ENCODE measurements at places on chromosomes 2 and 18.

DNA sequence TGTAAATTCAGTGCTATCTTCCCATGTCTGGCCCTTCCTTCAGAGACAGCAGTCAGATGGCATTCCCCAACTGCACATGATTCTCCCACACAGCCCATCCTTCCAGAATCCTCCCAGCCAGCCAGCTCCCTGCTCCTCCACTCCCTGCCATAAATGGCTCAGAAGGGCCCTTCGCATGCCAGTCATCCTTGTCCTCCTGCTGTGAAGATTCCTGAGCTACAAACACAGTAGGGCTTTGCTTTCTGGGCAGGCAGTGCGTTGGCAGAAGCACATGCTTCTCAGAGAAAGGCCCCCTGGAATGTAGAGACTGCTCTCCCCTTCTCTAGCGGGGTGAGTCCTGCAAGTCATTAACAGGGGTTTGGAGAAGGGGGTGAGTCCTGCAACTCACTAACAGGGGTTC, 71.9 kb downstream of the TEX51 start:
- no peak for DNase-seq

- no peak for DNase-seq
Observed at GRCh38 chr2:184336688-184337087, 261.6 kb upstream of the ZNF804A start.

- no peak for DNase-seq
Observed at GRCh38 chr2:111171337-111171930, 50.7 kb downstream of the BCL2L11 start.

DNA sequence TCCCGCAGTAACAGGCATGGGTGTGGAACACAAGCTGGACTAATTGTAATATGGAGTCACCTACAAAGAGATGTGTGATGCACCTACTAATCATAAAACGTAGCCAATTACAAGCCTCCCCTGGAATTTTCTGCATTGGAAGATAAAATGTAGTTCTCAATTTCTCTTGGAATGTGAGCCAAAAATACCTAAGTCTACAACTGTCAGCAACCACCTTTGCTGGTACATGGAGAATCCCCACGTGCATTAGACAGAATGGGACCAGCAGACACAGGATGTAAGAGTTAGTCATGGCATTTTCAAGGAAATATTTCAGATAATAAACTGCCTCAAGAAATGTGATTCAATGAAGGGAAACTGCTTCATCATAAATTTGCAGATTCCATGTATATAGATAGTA, 85.6 kb upstream of the DCC start:
- DNase-seq: no peak

DNA sequence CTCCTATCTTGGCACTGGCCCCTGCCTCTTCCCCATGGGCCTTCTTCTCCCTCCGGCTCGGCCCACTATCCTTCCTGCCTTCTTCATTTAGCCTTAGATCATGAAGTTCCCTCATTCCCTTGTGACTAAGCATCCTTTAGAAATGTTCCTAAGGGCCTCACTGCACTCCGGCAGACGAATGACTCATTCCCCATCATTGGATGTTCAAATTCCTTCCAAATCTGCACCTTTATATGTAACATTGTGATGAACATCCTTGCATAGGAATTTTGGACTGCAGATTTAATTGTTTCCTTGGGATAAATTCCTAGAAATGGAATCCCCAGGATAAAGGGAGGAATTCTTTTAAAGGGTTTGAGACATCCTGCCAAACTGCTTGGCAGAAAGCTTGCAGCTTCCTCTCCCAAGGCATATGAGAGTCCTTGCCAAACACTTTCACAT, 19.0 kb downstream of the CRACDL start:
- no peak for DNase-seq

- DNase-seq: no peak
Observed at GRCh38 chr2:237482485-237482884, 4.6 kb upstream of the MLPH start.

DNA sequence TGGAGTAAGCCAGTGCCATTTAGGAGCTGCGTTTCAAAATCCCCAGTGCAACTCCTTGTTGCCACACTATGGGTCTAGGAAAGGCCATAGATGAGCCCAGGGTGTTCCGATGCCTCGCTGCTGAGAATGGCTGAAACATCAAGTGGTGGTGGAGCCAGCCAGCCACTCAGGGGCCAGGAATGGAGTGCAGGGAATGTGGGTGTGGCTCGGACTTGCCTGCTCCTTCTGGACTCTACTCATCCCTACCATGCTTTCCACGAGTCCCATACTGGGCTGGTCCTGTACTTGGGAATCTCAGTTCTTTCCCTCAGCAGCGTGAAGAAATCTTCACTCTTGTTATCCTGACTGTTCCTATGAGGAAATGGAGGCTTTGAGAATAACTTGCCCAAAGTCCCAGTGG, 143.5 kb downstream of the INSIG2 start:
- no peak for DNase-seq

DNA sequence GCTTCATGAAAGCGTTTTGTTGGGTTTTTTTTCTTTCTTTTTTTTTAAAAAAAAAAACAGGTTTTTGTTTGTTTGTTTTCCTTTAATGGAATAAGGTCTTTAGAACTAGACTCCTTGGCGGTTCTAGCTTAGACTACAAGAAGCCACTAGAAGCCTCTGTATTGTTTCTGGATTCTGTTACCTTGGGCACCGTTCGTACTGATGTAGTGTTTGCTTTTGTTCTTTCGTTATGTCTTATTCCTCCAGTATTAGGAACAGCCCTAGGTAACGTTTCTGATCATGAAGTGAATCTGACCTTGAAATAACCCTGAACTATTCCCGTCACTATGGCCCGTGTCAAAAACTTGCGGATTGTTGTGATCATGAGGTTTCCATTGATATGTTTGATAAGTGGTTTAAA, 164.6 kb downstream of the PTGR3 start:
- DNase-seq: no peak

DNA sequence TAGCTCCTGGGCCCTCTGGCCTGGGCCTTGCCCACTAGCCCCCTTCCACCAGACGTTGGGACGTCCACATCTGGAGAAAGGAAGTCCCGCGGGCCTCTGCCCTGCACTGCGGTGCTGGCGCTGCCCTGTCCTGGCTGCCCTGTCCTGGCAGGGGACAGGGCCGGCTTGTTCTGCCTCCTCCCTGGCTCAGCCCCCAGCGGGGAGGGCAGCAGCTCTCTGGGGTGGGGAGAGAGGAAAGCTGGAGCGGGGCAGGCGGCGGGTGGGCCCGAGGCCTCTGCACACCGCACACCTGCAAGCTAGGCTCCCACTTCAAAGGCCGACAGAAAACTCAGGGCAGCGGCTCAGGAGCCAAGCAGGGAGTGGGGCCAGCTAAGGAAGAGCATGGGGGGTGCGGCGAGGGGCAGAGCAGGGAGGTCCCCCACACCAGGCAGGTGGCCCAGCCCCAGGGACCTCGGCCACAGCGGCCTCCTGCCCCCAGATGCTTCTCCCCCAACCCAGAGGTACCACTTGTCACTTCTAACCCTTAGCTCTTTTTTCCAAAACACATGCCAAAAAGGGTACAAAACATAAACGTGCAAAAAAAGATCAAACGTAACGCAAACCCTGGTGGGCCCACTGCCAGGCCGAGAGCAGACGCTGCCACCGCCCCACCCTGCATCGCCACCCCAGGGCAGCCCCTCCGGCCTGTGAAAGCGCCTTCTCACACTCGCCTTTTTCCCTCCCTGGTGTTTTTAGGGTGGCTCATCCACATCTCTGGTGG, 13.5 kb downstream of the SNED1 start:
- DNase-seq: no peak

DNA sequence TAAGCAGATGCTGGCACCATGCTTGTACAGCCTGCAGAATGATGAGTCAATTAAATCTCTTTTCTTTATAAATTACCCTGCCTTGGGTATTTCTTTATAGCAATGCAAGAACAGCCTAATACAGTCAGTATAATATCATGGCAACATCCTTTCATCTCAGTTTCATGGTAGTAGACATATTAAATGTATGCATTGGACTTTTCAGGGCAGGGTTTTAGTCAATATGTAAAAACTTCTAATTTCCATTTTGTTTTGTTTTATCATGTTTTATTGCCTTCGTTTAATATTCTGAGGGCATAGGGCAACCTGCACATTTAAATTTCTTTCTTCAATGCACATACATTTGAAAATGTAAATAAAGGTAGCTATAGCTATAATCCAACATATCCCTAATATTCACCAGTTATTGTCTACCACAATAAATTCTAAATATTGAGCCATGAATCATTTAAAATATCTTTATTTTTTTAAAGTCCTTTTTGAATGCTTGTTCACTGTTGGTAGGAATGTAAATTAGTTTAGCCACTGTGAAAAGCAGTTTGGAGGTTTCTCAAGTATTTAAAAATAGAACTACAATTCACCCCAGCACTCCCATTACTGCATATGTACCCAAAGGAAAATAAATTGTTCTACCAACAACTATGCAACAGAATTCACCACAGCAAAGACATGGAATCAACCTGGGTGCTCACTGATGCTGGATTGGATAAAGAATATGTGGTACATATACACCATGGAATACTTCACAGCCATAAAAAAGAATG, 41.8 kb upstream of the GRB14 start:
- no peak for DNase-seq

DNA sequence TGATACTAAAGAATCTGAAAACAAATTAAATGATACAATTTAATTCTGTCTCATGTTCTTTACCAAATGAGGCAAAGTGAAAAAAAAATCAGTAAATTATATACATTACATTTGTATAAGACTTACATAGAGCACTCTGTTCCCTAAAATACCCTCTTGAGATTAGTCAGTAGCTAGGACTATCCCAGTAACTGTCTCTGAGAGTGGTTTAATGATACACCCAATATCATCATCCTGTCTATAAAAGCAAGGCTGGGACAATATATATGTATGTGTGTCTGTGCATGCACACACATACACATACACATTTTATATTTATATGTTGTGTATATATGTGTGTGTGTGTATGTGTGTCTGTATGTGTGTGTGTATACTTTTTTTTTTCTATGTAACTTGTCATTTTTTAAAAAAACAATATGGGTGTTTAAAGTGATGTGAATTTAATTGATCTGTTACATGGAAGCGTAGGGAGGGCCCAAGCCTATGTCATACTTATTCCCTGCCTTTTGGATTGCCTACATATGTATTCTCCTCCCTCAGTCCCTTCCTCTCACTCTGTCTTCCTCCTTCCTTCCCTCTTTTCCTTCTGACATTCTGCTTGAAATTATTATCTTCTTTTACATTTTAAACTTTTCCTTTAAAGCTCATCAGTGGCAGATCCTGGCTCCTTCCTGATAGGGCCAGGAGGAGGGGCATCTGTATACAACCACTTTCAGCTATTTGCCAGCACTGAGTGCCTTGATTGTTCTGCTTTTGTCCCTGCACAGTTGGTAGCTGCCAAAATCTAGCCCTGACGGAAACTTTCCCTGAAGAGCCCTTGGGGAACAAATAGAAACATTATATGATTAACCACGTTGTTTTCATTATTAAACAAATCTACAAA, 6.8 kb downstream of the ASXL3 start:
- no peak for DNase-seq

GRCh38 chr18:58788971-58789875, 75.5 kb upstream of the ZNF532 start:
- DNase-seq: no peak

DNA sequence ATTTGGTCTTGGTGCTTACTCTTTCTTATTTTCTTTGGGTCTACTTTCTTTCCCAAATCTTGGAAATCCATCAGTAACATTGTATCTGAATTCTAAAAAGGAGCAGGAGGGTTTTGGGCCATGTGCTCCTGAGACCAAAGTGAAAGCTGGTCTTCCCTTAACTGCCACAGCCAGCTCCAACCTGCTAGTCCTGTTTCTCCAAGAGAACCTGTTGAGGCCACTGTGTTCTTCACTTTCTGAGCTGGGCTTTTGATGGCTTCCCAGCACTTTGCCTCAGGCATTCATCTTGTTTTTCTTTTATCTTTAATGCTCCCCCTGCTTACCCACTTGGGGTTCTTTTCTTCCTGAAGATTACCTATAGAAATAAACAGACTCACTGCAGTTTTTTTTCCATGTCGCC, 53.3 kb downstream of the ARHGAP28 start:
- DNase-seq: no peak

GRCh38 chr2:168552450-168552856, 96.4 kb downstream of the CERS6 start:
- no peak for DNase-seq

- DNase-seq: no peak
Observed at GRCh38 chr2:48749291-48750127, 6.0 kb downstream of the LHCGR start.

DNA sequence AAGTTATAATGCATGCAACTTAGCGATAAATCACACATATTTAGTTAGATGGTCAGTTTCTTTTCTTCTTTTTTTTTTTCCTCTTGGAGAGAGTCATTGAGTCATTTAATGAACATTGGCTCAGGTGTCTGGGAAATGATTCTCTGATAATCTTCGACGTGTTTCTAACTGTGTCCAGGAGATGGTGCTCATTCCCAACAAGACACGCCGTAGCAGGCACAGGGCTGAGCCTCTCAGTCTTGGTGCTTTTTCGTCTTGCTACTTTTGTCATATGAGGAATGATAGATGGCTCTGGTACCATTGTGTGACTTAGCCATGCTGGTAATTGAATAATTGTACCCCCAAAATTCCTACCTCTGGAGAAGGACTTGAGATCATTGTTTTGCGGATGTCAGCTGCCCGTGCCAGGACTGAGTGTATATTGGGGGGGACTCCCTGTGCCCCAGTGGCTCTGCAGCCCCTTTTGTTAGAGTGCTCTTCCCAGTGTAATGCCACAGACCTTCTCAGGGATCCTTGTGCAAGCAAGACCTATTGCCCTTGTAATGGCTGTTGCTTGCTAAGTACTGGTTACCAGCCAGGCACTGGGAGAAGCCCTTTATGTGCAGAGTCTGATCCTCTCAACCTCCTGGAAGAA, 107.6 kb upstream of the CYRIA start:
- DNase-seq: no peak

DNA sequence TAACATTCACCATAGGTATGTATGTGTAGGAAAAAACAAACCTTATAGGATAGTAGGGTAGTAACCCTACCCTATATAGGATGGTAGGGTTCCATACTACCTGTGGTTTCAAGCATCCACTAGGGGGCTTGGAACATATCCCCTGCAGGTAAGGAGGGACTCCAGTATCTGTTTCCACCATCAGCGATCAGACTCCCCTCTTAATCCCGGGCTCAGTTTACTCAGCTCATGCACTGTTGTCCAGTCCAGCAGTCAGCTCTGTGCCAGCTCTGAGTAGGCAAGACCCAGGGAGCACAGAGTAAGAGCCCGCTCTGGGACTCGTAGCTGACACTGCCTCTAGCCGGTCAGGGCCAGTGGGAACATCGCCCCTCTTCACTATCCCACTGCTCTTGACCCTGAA, 61.7 kb downstream of the MEX3C start:
- DNase-seq: no peak

GRCh38 chr2:110216803-110217202, 4.5 kb upstream of the MTLN start:
- DNase-seq: no peak

- DNase-seq: no peak
Observed at GRCh38 chr2:154992826-154993225, 294.3 kb downstream of the KCNJ3 start.
